Stimulated activated CD4-positive, alpha-beta T cell treated with anti-CD3 and anti-CD28 coated beads, TNF-alpha, amount 100 ng/mL, for 1 hour (primary cell): ENCODE measurements at places on chromosomes 1 and 21.

GRCh38 chr21:35649186-35649585 is 411.1 kb downstream of the SETD4 start:
- DNase-seq, result no peak

DNA sequence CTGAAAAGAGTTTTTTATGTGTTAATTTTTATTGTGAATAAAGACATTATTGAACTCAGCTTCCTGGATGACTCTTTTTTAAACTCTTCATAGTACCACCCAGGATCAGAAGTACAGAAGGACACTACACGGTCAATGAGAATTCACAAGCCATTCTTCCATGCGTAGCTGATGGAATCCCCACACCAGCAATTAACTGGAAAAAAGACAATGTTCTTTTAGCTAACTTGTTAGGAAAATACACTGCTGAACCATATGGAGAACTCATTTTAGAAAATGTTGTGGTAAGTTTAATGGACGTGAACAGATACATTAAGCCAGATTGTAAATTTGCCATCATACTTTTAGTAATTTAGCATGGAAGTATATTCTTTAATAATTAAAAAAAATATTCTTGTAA is 249.5 kb downstream of the TPR start:
- DNase-seq, result no peak

DNA sequence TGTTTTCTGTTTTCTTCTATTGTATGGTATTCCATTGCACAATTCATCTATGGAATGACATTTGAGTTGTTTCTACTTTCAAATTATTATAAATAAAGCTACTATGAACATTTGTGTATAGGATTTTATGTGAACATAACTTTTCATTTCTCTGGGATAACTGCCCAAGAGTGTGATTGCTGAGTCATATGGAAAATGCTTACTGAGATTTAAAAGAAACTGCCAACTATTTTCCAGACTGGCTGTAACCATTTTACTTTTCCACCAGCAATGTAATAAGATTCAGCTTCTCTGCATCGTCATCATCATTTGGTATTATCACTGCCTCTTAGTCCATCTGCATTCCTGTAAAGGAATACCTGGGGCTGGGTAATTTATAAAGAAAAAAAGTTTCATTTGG is 779.6 kb upstream of the PRMT6 start:
- no peak for DNase-seq

- DNase-seq, result no peak
Measured at GRCh38 chr1:33039840-33040239, 3.2 kb upstream of the AK2 start.

DNA sequence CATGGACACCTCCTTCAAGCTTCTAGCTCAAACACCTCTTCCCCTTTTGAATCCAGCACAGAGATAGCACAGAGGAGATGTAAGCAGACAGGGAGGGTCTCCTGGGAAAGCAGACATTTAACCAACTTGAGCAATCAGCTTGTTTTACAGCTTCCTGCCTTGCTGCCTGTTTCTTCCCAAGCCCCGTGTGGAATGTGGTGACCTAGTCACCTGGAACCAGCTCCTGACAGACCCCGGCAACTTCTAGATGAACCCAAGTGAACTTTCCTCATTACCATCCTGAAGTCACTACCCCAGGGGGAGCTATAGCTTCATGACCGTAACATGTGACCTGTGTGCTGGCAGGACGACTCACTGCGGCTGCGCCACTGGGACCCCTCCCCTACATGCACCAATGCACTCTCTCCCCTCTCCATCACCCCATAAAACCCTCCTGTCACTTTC is 24.1 kb upstream of the TTF2 start:
- no peak for DNase-seq

DNA sequence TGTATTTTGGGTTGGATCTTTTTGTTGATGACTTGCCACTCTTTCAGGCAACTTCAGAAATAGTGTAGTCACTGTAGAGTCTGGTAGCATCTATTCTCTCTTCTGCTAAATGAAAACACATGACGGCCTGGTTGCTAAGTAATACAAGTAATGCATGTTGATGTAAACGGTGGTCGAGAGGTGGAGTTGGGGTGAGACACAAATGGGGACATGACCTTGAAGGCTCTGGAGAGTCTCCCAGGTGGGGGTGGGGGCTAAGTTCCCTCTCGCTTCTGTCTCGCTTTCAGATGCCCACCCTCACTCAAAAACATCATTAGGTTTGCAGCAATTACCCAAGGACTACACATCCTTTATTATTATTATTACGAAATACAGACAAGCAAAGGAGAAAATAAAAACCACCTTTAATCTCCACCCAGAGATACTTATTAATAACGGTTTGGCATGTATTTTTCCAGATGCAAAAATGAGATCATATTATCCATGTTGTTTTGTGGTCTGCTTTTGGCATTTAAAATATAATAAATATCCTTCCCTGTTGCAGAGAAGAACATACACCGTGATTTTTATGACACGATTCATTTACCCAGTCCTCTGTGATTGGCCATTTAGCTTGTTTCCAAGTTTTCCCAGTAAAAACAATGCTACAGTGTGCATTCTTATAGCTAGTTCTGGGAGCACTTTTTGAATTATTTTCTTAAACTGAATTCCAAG is 138.1 kb downstream of the MIS18A start:
- no peak for DNase-seq

DNA sequence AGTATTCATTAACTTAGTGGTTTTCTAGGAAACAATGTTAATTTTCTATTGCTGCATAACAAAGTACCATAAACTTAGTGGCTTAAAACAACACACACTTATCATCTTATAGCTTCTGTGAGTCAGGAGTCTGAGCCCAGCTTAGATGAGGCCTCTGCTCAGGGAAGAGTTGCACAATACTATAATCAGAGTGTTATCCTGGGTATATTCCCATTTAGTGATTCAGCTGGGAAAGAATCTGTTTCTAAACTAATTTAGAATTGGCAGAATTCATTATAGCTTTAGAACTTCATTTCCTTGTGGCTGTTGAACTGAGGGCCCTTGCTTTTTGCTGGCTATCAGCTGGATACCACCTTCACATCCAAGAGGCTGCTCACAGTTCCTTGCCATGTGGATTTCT is 515.5 kb downstream of the BRINP3 start:
- no peak for DNase-seq

DNA sequence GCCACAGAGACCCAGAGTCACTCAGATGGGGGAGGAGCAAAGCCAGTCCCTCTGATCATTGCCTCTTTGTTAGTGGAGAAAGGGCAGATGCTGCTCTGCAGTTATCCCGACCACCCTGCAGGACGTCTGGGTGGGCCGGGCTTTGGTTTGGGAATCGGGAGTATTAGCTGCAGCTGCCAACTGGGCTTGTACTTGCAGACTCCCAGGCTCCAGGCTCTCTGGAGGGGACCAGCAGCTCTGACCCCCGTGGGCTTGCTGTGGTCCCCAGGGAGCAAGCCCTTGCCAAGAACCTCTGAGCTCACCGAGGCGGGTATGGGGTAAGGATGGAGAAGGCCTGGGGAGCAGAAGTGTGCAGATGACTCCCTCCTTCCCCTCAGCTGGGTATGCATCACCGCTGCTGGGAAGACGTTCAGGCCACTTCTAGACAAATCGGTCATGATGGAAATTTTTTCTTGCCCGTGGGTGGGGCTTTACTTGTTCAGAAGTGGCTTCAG is 21.6 kb downstream of the MAPKAPK2 start:
- DNase-seq, result no peak

DNA sequence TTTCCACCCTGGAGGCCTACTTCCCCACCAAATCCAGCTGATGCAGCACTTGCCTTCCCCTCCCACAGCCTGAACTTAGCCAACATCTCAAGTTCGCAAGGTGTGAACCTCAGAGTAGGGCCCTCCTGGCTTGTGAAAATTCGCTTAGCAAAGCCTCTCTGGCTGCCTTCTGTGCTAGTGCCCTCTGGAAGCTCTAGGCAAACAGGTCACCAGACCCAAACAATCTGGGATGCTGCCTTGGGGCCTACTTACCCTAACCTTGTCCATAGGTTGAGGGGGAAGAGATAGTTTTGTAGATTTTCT is 30.3 kb upstream of the TRABD2B start:
- DNase-seq, result no peak

DNA sequence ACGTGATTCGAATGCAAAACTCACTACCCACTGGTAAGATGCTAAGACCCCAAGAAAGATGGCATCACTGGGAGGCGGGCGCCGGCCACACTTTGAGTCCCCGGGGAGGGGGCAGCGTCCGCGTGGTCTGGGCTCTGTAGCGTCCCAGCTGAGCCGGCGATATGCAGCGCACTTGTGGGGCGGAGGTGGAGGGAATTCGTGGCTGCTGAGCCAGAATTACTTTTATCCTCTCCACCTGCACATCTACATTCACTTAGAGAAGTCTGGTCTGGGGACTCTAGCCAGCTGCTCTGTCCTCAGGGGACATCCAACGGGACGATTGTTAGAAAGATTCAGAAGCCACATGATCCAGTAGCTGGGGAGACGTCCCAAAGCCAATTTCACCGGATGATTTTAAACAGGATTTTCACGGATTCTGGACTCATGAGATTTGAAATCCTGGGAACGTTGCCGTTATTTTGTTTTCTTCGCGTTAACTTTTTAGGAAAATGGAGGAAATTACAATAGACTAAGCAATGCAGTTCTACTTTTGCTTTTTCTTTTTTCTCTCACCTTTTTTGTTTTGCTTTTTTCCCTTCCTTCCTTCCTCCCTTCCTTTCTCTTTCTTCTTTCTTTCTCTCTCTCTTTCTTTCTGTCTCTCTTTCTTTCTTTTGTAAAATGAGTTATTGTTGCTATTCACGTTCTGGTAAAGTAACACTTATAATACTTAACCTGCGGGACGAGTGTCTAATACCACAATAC is 1.3 kb downstream of the JAM2 start:
- no peak for DNase-seq
